Glomerular endothelial cell (primary cell): ENCODE measurements at places on chromosomes 5 and 9.

DNA sequence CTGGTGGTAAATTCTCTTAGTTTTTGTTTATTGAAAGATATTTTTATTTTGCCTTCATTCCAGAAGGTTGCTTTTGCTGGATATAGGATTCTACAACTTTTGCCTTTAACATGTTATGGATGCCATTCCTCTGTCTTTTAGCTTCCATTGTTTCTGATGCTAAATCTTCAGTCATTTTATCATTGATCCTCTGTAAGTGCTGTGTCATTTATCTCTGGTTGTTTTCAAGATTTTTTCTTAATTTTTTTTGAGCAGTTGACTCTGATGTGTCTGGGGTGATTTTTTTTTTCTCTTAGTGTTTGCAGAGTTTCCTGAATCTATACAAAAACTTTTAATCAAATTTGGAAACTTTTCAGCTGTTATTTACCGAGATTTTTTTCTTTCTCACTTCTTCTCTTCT is 6.4 kb downstream of the CARD6 start:
- no peak for DNase-seq

DNA sequence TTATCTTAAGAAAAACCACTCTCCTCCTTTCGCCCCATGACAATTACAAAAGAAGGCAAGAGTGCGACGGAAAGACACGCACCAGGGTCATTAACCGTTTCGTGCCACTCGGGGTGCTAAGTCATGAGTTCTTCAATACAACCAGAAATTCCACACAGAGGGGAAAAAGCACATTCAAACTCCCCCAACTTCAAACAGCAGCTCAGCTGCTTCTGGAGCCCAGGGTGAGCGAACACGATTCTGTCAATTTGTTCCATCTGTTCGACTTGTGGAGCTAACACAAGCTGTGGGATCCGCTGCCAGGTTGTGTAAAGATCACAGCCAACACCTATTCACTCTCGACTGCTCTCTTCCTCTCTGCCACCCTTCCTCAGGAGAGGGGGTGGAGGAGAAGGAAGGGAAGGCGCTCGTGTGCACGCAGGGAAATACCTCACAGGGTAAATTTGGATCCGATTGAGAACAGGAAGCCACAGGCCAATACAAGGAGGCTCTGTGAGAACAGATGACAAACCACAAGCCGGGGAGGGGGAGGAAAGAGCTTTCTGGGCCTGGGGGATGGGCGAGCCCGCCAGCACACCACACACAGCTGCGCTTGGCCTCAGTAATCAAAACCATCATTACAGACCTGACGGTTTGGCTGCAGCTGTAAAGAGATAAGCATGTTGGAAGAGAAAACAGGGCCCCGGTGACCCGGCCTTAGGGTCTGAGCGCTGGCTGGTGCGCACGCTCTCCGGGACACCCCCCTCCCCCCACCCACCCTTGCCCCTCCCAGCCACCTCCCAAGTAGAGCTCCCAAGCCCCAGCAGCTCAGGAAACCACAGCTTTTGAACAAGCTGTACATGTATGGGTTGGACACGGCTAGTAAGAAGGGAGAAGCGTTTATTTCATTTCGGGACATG is 54.3 kb downstream of the PTCH1 start:
- peak; percentile 18 for DNase-seq

GRCh38 chr5:124643336-124643735 is 103.1 kb downstream of the ZNF608 start:
- no peak for DNase-seq

GRCh38 chr5:153546566-153546965 is 56.1 kb downstream of the GRIA1 start:
- no peak for DNase-seq
